ENCODE measurements at places on chromosomes 2 and 18.

DNA sequence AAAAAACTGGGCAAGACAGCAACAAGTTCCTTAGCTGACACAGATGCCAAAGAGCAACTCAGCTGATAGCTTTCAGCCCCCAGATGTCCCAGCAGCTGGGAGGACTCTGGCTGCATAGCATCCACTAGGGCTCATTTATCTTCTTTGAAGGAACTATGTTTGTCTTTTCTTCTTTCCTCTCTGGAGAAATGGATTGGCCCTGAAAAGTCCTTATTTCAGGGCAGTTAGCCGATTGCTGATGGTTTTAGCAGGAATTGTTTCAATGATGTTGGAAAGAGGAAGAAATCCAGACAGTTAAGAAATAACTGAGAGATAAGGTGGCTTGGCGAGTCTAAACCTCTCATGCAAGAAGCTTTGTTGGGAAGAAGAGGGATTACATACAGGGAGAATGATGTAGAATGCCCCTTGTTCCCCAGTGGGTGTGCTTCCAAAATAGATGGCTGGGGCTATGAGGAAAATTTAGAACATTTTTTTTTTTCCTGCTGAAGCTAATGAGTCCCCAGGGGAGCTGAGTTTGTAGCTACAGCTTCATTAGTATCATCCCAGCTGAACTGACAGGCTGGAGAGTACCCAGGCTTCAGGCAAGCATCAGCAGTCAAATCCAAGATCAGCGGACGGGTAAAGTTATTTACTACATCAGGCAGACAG lies 33.6 kb upstream of the SERPINE2 start:
- no peak for DNase-seq

DNA sequence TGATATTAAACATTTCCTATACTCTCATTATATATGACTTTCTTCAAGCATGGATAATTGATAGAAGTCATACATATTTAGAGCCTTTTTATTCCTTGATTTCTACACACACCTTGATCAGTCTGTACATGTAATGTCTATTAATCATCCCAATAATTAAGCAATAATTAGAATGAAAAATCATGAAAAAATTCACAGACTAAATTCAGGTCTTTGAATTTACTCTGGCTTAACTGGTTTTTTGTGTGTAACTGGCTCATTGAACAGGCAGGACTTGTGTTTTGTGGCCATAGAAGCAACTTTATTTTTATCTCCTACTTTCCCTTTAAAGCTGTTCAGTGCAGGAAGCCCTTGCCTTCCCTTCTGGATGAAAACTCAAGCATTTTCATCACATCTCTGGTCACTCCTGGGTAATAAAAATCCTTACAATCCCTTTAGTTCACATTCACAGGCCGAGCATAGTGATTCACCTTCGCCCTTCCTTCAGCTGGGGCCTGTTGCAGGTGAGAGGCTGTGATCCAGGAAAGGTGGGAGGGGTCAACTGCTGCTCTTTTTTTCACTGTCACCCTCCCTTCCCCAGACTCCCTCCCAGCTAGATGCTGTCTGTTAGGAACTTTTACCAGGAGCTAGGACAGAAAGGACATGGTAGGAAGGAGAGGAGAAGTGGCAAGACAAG lies 58.0 kb upstream of the ITSN2 start:
- DNase-seq = no peak

DNA sequence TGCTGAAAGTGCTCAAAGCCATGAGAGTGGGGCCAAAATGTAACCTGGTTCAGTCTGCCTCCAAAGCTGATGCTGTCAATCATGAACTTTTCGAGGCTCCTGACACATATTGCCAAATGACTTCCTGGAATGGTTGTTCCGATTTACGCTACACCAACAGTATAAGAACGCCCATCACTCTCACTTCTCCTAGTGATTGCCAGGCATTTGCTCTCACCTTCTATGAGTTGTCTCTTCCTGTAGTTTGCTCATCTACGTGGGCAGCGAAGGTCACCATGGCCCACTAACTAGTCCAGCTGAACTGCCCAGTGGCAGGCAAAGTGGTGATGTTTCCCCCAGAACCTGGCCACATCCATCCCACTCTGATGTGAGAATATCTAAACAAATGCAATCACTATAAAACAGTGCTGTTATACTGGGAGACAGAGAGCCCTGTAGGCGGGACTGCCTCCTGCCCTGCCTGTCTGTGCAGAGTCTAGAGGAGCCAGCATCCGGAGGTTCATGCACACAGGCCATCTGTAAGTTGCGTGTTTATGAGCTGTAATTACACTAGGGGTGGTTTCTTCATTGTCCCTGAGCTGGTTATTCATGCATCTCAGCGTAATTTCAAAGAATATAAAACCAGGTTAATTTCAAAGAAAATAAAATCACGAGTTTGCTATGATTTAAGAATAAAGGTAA lies 8.8 kb upstream of the CABLES1 start:
- DNase-seq = no peak

DNA sequence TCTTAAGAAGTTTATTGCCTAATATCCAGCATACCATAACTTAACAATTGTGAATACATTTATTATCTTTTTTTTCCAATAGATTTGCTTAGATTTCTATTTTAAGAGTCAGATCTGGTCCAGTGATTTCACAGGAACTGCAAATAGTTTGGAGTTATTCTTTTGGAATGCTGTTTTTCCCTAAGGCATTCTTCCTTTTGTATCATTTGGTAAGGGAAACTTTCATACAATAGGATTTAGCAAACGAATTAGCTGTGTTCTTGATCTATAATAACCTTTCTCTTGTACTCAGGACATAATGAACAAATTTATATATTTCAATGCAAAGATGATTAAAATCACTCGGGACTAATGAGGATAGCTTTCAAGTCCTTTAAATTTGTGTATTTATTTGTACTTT lies 201.6 kb downstream of the ERBB4 start:
- no peak for DNase-seq

DNA sequence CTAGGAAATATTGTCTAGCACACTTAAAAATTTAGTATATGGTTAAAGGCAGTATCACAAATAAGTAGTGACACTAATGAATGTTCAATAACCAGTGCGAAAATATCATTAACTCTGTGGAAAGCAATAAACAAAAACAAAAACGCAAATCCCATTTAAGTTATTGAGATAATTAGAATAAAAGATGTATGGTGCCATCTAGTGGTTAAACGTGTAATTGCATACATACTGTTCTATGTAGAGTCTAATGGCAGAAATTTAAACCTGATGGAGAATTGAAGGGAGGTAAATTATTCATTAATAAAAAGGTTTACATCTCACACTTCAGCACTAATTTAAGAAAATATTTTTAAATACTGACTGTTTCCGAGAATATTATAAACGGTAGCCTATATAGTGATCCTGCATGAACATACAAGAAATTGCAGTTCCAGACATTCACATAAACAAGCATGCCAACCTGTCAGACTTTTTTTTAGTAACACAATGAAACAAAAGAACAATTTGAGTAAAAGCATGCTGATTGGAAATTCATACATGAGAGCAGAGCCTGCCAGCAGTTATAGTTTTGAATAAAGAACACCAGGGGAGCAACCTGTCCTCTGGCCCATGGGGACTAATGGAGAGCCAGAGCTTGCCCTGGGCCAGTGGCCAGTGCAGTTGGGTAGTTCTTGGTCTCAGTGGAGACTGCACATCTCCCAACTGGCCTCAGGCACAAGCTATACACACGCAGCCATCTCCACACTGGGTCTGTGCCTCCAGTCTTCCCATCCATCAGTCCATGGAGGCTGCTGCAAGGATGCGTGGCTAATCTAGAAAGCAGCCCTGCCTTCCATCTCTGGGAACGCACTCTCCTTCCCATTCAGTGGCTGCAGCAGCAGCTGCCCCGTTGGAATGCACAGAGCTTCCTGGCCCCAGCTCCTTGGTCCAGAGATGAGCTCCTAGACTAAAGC lies 28.0 kb downstream of the GCG start:
- peak; percentile 72 for DNase-seq

GRCh38 chr18:62807396-62807795 lies 92.1 kb downstream of the PHLPP1 start:
- DNase-seq = no peak

GRCh38 chr2:120589771-120590608 lies 145.7 kb upstream of the GLI2 start:
- DNase-seq = no peak

DNA sequence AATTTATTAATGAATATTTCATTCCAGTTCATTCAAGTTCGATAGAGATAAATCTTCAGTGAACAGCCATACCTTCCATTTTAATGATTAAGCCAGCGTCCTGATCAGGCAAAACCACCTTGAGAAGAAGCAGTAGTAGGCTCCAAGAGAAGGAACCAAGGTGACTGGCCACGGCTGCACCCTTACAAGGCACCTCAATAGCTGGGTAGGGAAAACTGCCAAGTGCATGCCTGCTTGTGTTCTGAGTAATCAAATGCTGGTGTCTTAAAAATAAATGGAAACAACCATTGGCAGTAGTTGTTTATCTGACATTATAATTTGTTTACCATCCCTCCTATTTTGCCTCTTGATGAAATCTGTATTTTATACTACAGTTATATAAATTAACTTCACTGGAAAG lies 10.0 kb upstream of the FEZ2 start:
- no peak for DNase-seq

GRCh38 chr2:9983401-9984216 lies 32.1 kb downstream of the GRHL1 start:
- DNase-seq = no peak

GRCh38 chr2:170716851-170717598 lies 1.9 kb downstream of the SP5 start:
- DNase-seq = no peak

GRCh38 chr2:100071335-100072043 lies 70.9 kb downstream of the AFF3 start:
- no peak for DNase-seq

DNA sequence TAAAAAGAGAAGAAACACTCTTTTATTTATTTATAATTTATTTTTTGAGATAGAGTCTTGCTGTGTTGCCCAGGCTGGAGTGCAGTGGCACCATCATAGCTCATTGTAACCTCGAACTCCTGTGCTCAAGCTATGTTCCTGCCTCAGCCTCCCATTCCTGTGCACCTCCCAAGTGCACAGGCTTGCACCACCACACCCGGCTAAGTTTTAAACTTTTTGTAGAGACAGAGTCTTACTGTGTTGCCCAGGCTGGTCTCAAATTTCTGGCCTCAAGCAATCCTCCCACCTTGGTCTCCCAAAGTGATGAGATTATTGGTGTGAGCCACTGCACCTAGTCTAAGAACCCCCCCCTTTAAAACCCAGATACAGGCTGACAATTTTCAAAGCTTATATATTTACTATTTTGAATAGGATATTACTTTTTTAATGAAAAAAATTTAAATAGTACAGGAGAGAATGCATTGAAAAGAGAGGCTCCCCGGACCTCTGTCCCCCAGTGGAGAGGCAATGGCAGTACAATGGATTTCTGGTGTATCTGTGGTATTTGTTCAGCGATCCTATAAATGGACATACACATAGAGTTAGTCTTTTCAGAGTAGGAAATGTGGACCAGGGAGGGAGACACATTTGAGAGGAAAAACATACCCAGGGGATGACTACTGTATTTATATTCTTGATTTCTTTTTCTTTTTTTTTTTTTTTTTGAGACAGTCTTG lies 48.1 kb upstream of the CNOT11 start:
- no peak for DNase-seq

DNA sequence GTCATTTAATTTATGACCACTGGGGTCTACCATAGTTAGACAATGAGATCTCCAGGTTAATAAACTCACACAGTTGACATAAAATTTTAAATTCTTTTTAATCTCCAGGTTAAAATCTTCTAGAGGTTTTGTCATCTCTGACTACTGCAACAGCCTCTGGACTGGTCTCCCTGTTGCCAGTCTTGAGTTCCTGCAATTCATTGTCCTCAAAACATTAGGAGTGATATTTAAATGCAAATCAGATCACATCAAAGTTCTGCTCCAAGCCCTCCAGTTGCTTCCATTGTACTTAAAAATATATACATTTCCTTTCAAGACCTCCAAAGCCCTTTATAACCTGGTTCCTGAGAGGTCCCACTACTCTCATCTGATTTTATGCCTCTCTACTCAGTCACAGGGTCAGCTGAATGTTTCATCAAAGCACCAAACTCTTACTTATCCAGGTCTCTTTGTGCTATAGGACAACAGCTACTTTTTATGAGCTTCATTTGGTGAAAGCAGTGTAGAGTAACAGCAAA lies 18.6 kb upstream of the LINC00305 start:
- no peak for DNase-seq

DNA sequence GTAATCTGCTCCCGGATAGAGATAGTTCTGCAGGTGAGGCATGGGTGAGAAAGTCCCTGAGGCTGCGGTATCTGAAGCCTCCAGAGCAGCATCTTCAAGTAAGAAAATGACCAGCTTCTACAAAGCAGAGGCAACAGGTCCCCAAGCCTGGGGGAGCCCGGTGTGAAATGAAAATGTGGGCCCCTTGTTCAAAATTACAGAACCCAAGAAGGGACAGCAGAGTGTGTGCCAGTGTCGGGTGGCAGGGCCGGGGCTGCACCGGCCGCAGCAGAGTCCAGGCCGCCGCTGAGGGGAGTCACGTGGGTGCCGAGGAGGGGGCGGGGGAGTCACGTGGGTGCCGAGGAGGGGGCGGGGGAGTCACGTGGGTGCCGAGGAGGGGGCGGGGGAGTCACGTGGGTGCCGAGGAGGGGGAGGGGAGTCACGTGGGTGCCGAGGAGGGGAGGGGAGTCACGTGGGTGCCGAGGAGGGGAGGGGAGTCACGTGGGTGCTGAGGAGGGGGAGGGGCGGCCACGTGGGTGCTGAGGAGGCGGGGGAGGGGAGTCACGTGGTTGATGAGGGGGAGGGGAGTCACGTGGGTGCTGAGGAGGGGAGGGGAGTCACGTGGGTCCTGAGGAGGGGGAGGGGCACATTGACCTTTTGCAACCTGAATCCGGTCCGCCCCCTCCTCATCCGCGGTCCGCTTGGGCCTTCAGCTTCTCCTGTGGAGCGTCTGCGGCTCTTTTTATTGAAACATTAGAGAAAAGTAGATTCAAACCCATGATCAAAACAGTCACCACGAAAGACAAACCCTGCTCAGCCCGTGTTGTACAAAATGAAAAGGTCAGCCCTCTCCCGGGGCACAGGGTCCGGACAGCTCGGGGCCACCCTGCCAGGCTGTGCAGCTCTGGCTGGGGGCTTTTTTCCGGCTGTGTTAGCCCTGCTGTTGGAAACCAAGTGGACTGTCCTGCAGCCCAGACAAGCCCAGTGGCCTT lies 10.4 kb downstream of the COLEC11 start:
- peak; percentile 52 for DNase-seq

DNA sequence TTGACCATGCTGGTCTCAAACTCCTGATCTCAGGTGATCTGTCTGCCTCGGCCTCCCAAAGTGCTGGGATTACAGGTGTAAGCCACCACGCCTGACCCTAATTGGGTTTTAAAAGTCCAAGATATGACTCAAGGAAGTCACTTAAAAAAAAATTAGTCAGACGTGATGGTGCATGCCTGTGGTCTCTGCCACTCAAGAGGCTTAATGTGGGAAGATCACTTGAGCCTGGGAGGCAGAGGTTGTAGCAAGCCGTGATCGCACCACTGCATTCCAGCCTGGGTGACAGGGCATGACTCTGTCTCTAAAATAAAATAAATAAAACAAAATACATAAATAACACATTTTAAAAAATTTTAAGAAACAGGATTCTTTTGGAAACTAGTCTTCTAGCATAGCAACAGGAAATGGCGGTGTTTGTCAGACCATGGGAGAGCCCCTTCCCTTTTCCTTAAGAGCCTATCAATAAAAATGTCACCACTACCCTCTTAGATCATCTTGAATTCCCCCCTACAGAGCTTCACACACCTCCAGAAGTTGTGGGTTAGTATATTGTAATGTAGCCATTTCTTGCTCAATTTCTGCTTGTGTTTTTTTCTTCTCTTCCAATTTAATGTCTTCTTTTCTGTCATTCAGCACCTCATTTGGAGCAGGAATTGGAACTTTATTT lies 20.1 kb downstream of the SFT2D3 start:
- no peak for DNase-seq

Data from CD4-positive, alpha-beta T cell treated with Interleukin-4 for 4 hours (primary cell).